ENCODE measurements at places on chromosomes 7 and 10.

GRCh38 chr10:44809647-44810046, 101.5 kb upstream of the TMEM72 start:
- no peak for DNase-seq

- DNase-seq = peak; percentile 83
Observed at GRCh38 chr10:49177391-49178355, 10.5 kb downstream of the TMEM273 start.

DNA sequence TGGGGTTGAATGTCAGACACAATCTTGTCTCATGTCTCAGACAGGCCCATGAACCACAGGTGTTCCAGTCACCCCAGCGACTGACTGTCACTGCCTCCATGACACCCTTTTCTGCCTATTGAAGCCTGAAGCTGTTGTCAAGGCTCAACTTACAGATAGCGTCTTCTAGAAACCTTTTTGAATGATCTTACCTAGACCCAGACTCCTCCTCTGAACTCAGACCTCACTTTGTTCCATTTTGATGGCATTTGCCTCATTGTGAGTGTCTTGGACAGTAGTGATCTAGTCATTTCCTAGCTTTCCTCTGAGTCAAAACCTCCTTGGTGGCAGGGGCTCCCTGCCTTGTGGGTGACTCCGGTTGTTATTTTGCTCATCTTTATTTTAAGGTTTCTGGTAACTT, 98.3 kb upstream of the AGK start:
- DNase-seq = no peak

- no peak for DNase-seq
Observed at GRCh38 chr7:101779267-101779666, 38.2 kb upstream of the CUX1 start.

GRCh38 chr10:114646426-114646825, 11.6 kb downstream of the ABLIM1 start:
- DNase-seq = no peak

- DNase-seq = no peak
Observed at GRCh38 chr10:12077580-12078180, 8.9 kb downstream of the DHTKD1 start.

- DNase-seq = no peak
Observed at GRCh38 chr7:127759945-127760421, 108.0 kb downstream of the SND1 start.

DNA sequence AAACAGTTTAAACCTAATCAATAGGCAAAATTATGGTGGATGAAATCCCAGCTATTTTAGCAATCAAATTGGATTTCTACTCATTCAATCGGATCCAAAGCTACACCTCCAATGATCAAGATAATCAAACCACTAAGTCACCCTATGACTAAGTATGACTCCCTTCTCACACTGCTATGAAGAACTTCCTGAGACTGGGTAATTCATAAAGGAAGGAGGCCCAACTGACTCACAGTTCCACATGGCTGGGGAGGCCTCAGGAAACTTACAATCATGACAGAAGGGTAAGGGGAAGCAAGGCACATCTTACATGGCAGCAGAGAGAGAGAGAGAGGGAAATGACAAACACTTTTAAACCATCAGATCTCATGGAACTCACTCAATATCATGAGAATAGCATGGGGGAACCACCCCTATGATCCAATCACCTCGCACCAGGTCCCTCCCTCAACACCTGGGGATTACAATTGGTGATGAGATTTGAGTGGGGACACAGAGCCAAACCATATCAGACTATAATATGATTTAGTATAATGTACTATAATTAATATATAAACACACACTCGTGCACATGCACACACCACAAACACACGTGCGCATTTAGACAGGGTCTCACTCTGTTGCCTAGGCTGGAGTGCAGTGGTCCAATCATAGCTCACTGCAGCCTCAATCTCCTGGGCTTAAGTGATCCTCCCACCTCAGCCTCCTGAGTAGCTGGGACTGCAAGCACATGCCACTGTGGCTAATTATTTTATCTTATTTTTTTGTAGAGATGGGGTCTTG, 213.6 kb upstream of the FOXK1 start:
- DNase-seq = no peak

DNA sequence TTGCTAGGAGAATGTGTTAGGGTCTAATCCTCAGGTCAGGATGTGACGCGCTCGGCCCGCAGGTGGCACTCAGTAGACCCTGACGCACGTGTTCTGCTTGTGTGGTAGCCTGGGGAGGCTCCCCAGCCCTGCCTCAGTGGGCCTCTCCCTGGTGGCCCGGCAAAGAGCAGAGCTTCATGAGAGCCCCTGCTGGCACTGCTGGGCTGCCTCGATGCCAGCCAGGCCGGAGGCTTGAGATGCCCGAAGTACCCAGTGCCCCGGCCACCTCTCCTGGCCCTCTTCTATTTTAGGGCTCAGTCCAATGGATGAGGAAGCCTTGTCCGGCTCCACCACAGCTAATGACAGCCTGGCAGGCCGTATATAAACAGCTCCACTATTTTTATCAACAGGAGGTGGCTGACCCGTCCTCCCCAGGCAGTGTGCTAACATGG, 42.0 kb downstream of the PRF1 start:
- DNase-seq = no peak

DNA sequence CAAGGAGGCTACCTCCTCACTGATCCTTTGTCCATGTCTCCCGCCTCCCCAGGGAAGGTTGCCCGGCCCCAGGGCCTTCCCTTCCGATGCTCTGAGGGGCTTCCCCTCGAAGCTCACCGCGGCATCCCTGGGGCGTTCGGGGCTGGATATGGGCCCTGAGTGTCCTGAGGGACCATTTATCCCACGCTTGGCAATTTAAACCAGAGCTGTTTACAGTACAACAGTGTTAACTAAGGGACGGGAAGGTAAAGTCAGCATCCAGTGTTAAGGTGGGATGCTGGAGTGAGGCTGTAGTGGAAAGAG, 92.0 kb downstream of the TCERG1L start:
- no peak for DNase-seq

GRCh38 chr7:150446288-150446938, 4.0 kb upstream of the GIMAP8 start:
- DNase-seq = no peak

DNA sequence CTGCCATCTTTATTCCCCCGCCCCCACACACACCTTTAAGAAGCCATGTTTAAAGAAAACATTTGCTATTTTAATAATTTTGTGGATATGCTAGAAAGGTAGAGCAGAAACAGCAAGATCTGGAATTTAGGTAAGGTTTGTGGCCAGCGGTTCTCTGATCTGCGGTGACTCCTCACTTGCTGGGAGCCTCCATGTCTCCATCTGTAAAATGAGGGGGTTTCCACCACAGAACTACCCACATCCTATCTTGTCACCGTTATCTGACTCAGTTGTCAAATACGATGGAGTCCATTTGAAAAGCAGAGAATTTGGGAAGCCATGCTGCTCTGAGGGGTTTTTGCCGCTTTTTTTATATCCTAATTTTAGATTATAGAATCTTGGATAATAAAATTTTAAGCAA, 23.3 kb downstream of the MACC1 start:
- DNase-seq = no peak

DNA sequence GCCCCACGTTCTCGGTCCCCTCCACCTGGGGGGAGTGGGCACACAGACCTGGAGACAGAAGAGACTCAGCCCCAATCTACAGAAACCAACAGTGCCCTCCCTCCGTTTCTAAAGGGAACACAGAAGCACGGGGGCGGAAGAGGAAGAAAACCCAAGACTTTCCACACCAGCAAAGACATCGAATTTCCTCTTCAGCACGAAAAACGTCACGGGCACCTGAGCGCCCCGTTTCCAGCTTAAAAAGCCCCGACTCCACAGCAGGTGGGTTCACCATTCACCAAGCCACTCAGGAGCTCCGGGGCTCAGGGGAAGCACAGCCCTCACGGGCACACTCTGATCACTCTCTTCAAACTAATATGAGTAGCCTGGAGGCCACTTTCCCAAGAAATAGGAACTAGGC, 19.6 kb downstream of the NUDT1 start:
- no peak for DNase-seq

DNA sequence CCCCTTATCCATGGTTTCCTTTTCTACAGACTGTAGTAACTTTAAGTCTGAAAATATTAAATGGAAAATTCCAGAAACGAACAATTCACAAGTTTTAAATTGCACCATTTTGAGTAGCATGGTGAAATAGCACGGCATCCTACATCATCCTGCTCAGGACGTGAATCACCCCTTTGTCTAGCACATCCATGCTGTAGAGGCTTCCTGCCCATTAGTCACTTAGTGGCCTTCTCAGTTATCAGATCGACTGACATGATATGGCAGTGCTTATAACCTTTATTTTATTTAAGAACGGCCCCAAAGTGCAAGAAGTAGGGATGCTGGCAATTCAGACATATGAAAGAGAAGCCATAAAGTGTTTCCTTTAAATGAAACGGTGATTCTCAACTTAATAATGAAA, 82.7 kb downstream of the CPXM2 start:
- peak; percentile 12 for DNase-seq

DNA sequence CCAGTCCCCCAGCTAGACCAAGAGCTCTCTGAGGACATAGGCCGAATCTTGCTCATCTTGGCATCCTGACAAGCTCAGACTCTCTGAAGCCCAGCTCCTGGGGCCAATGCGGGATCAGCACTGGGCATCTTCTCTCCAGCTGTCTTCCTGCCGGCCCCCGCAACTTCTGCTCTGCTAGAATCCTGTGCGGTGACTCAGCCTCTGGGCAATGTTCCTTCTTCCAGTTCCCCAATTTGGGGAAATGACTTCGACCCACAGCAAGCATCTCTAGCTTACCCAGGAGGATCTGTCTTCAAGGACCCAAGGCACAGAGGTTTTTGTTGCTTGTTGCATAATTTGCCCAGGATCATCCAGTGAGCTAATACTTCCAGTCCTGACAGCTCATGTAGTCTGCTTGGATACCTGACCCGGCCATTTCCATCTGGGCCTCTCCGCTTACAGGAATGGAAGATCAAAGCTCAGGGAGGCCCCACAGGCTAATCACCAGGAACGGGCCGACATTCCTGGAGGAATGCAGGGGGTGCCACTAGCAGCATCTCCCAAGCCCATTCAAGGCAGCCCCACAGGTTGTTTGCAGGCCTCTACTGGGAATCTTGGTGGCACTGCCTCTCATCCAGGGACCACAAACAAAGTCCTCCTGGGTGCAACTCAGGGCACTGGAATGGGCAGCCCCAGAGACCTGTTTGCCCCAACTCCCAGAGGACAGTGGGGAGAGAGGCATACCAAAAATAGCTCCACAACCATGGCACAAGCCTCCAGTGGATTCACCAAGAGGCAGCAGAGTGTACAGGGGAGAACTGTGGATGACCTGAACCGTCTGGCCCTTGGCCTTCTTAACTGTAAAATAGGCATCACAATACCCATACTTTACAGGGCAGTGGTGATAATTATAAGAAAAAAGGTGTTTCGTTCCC, 151.9 kb downstream of the NEURL1 start:
- no peak for DNase-seq

DNA sequence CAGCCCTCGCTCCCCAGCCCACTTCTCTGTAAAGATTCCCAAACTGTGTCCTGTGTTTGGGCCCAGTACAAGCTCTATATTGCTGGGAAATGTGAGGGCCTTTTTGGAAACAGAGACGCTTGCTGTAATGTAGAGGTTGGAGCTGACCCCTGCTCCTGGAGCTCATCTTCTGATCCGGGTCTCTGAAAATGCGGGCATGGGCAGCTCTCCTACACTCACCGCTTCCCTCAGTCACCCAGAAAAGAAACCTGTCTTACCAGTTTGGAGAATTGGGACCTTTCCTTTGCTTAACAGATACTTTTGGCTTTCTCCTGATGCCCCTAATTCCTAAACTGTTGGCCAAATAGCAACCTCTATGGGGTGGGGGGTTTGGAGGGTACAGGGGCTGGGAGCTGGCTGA, 18.2 kb downstream of the BAG3 start:
- DNase-seq = no peak

DNA sequence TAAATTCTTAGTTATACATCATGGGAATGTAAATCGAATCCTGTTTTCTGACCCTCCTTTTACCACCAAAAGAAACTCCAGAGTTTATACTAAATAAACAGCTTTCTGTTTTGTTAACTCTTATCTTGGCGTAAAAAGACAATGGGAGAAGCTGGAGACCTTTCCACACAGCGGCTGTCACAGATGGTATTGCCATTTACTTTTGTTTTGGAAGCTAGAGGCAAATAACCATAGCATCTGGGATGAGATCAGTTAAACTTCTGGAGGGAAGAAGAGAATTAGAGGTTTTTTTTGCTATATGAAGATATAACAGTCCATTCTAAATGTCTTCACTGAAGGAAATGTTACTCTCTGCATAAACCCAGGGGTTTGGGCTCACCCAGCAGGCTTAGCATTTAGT, 258.9 kb downstream of the REEP3 start:
- no peak for DNase-seq

GRCh38 chr10:93601146-93601773, at the start of gene RBP4:
Gene RBP4 (minus strand): TSS chr10:93601235. CDS start chr10:93601028, 207 bp downstream.
- DNase-seq = no peak

DNA sequence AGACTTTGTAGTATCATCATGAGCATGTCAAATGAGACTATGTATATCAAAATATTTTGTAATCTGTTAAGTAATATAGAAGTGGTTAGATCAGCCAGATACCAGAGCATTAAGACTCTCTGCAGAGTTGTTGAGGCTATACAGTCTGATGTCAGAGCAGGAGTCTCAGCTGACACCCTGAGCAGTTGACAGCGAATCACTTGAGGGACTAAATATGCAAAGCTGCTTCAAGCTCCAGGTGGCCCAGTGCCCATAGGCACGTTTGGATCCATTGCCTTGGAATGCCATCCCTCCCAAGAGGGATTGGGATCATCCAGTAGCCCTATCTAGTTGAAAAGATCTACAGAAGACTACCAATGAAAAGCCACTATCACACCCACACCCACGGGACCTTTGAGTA, 210.2 kb downstream of the TAX1BP1 start:
- no peak for DNase-seq

GRCh38 chr10:119677126-119677525, 25.9 kb downstream of the BAG3 start:
- DNase-seq = no peak

DNA sequence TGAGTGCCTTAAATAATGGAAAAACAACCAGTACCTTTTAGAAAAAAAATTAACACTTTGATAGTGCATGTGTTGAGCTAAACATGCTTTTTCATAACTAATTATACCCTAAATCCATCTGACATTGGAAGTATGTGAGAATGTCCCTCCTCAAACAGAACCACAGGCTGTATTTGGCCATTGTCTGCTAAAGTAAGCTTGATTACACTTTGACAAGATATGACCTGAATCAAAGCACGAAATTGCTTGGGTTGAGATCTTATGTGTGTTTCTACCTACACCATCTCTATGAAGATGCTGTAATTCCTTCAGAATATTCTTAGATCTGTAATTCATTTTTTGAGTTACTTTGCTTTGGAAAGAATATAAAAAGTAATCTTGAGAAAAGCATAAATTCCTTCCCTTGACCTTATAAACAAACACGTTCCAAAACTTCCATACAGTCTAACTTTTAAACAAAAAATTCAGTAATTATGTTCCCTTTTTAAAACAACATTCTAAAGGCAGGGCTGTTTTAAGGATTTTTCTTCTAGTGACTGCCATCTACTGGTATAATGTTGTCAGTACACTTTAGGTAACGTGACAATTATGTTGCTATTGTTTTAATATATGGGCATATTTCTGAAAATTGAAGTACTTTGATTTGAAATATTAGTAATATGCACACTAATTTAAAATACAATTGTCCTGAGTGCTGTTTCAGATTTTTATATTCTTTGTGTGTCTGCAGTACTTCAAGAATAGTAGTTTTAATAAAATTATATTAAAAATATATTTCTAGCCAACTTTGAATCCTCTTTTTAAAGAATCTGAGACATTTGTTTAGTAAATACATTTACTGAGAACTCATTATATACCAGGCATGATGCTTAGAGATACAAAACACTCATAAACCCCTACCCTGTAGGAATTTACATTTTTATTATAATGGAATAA, 20.9 kb downstream of the CD36 start:
- no peak for DNase-seq

- no peak for DNase-seq
Observed at GRCh38 chr10:113487154-113487553, 65.7 kb upstream of the HABP2 start.
